ENCODE measurements at places on chromosomes 7 and 10.

DNA sequence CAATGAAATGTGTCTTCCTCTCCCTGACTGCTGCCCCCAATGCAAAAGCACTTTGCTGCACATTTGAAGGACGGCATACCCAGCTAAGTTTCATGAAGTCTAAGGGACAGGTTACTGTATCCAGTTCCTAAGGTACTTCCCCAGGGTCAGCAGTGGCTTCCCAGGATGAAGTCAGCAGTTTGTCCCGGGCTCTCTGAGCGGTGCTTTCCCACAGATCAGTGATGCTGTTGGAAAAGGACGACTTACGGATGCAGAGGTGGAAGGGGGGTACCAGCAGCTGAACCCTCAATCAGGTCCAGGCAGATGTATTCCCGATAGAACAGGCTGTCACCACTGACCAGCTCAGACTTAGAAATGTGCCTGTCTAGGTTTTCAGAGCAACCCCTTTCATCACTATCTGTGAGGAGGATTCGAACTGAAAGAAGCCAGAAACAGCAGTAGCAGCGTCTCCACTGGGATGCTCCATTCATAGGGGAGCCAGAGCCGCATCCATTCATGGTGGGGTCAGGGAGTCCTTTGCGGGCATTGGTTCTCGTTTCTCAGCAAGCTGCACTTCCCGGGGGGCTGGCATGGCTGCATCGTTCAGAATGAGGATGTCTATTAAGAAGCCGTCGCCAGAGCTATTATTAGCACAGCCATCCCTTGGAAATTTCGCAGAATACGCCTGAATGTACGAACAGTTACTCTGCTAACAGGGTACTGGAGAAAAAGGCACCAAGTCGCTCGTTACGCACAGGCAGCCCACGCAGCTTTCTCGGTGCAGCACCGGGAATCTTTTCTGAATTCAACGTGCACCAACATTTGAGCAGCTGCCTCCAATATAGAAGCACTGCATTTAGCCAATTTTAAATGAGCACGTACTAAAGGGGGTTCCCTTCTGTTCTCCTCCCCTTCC is 303.7 kb downstream of the PRPF18 start:
- DNase-seq = no peak

- DNase-seq = no peak
These were observed 1.1 kb upstream of the PRLHR start for GRCh38 chr10:118596426-118597124.

DNA sequence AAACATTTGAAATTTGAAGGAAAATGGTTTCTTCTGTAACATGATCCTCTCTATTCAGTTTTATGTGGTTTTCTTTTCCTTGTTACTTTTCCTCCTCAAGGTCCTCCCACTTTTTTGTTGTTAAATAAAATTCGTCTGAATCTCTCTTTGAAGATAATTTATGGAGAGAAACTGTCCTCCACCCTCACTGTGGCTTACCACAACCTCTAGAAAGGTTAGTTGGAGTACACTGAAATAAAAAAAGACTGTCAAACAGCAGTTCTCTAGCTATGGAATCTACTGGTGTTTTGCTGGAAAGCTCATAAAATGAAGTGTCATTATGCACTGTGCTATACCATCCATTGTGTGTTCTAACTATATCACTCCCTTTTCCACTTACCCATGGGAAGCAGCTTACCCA is 189.4 kb downstream of the HDAC9 start:
- DNase-seq = no peak

- peak; percentile 76 for DNase-seq
These were observed 81.7 kb downstream of the RNF216 start for GRCh38 chr7:5699467-5700384.

- no peak for DNase-seq
These were observed 119.9 kb upstream of the RHOBTB1 start for GRCh38 chr10:61063901-61064300.

DNA sequence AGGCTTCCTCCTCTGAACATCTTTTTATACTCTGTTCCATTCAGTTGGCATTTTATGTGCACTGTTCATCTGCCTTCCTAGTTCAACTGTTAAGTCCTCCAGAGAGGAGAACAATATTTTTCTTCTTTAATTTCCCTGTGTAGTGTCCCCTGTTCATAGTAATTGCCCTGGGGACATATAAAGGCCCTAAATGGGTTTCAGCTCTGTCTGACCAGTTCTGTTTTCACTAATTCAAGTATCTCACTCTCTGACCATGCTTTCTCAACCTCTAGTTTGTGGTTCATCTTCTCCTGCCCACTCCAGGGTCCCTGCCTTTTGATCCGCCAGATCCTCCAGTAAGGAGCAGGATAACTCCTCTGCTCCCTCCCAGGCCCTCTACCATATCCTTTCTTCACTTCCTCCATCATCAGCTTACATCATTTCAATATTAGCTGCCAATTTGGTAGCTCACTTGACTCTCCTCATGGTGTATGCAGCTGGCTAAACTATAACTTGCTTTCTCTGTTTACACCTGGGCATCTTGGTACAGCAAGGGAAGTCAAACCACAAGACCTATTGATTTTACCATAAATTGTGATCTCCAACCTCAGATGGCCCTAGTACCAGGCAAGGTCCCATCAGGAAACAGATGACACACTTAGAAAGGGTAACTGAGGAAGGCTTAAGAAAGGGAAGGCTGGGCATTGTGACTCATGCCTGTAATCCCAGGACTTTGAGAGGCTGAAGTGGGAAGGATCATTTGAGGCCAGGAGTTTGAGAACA is 17.7 kb upstream of the C10orf67 start:
- DNase-seq = no peak

DNA sequence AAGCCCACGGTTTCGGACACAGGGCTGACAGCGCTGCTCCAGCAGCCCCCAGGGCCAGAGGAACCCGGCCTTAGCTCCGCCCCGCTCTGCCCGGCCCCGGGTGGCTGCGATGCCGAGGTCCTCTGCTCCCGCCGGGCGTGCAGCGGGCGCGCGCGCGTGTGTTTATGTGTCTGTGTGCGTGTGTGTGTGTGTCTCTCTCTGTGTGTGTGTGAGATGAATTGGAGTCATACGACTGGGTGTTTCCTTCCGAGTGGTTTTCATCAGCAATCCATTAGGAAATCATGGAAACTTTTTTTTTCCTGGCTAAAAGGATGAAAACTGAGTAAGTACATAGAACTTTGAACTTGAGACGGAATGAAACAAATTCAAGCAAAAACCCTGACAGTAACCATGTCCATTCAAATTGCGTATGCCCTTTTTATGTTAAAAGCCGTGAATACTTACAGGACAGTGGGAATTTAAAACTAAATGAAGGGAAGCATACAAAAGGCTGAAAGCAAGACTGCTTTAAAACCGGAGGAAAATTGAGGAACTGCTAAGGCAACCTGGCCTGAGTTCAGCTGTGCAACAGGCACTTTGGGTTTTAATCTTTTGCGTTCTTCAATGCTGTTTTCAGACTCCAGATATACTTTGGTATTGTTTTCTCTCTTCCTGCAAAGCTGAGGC is at the start of gene CPED1:
CPED1 (plus strand) TSS at position 121 of the 666 bp plus-strand sequence. CDS start 911 bp downstream, outside the sequence.
- no peak for DNase-seq

- DNase-seq = no peak
These were observed 23.7 kb upstream of the TNKS2 start for GRCh38 chr10:91774571-91774970.

DNA sequence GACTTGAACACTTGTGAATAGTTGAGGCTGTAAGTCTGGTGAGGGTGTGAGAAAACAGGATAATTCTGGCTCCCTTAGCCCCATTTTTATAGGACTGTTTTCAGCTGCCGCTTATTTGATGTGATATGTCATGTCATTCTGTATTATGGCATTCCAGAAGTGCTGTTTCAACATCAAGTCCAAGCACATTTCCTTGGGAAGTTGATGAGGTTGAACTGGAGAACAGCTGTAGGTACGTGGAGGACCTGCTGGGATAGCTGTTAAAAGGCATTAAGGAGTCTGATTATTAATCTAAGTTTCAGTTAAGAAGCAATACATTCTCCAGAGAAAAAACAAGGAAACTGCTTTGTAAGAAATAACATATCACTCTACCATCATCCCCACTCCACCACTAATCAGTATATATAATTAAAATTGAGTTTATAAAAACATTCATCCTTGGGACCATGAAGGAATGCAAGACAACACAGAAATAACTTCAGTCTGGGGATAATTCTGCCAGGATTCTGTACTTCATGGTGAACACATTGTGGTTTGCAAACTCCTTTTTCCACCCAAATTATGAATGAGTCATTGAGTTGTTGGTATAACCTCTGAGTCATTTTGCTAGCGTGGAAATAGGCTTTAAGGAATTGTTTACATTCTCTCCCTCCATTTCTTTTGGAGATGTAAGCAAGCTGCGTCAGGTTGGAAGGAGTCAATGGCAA is 39.9 kb upstream of the TMEM229A start:
- DNase-seq = no peak

- no peak for DNase-seq
These were observed 95.3 kb downstream of the CPED1 start for GRCh38 chr7:121083790-121084251.

- peak; percentile 57 for DNase-seq
These were observed 4.6 kb downstream of the TRPV6 start for GRCh38 chr7:142880876-142881505.

DNA sequence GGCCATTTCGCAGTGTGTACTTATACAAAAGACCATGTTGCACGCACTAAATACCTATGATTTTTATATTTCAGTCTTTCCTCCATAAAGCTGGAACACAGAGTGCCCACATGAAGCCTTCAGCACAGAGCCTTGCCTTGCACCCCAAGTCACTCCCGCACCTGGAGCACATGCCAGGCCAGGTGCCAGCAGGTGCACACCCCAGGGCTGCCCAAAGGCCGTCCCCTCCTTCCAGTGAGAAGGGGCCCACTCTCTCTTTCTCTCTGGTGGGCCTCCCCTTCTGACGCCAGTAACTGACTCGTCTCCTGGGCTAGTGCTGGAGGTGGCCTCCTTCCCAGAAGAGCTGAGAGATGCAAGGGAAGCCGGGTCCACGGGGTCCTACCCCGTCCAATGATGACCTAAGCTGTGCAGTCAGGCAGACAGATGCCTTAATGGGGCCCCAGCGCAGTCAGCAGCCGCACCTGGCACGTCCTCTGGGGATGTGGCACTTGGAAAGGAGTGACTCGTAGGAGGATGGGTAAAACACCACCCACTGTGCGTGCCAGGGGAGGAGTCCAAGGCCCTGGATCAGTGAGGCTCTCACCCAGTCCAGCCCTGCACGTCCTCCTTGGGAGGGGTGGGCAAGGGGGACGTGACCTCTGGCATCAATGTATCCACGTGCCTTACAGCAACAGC is 17.7 kb upstream of the SHH start:
- no peak for DNase-seq

DNA sequence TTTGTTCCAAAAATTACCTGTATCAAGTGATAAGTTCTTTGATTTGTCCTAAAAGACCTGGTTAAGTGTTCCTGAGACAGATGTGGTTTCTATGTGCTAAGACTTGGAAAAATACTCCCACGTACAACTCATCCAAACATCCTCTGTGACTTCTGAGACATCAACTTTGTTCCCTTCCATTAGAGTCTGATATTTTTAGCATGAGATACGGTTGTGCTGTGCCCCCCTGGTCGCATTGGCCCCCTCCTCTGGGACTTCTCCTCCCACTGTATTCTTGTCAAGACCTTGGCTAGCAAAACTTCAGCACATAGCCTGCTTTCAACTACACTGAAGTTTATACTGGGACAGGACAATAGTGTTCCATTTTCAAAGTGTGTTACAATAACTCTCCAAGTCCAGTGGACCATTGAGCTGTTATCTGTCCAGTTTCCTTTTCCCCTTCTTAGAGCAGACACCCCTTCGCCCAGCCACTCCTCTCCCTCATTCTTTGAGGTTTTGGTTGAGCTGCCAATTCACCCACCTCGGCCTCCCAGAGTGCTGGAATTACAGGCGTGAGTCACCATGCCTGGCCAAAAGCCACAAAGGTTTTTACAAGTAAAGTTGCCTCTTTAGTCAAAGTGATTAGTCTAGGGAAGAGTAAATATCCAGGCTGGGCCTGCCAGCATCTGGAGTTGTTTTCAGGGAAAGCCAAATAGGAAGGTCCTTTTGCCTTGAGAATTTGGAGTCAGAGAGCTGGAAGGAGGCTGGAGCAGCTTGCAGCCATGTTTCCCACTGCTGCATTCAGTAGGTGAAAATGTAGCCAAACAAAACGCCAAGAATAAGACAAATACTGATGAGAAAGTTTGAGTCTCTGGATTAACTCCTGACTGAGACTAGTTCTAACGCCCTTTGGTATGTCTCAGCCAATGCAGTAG is 17.8 kb upstream of the PDLIM1 start:
- no peak for DNase-seq

- no peak for DNase-seq
These were observed 144.2 kb downstream of the MDFIC start for GRCh38 chr7:115066050-115066449.

GRCh38 chr7:112869111-112869774 is 79.0 kb upstream of the TMEM168 start:
- DNase-seq = peak; percentile 48

DNA sequence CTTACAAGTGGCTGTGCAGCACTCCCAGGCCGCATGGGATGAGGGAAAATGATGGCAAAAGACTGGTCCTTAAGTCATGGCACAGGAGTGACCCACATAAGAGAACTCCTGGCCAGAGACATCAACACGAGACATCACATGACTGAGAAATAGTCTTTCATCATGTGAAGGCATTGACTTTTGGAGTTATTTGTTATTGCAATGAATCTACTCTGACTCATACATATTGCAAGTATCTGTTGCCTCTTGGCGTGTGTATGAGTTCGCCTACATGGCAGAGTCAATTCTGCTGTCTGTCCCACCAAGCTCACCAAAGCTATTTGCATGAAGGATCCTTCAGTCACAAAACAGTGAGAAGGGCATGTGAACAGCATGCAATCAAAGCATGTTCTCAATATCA is 59.7 kb upstream of the HABP2 start:
- no peak for DNase-seq

- DNase-seq = no peak
These were observed 207.0 kb upstream of the SHH start for GRCh38 chr7:156019308-156019707.

DNA sequence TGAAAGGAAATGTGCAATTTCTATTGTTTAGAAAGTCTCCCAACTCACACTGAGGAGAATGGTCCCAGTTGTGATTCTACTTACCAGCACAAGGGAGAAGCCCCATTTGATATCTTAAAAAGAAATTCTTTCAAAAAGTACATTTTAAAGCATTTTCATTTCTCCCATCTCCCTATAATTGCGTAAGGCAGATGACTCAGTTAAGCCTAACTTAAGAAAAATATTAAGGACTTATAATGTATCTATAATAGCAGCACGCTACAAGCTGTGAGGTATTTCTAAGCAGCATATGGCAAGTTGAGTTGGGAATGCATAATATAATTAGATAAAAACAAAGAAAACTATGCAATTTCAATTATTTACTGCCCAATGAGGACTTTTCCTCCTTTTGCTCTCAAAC is 8.5 kb upstream of the NRCAM start:
- DNase-seq = no peak

GRCh38 chr7:73668103-73668885 is 663 bp downstream of the VPS37D start:
- DNase-seq = peak; percentile 26

DNA sequence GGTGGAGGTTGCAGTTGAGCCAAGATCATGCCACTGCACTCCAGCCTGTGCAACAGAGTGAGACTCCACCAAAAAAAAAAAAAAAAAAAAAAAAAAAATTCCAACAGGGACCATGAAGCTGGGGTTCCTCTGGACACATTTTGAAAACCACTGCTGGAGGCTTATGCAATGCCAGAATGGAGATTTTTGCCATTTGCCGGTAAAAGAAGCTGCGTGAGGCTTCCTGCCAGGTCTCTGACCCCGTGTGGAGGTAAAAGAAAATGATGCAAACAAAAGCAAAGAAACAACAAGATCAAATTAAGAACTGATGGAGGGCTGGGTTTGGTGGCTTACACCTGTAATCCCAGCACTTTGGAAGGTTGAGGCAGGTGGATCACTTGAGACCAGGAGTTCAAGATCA is 30.5 kb upstream of the PDZD8 start:
- DNase-seq = no peak

GRCh38 chr7:105354383-105354782 is 34.3 kb downstream of the SRPK2 start:
- no peak for DNase-seq
